Left cardiac atrium (tissue), 4 donors: ENCODE measurements at places on chromosomes 12 and 14.

- no peak for DNase-seq
These were observed 102.0 kb downstream of the HMGA2 start for GRCh38 chr12:65926119-65926908.

DNA sequence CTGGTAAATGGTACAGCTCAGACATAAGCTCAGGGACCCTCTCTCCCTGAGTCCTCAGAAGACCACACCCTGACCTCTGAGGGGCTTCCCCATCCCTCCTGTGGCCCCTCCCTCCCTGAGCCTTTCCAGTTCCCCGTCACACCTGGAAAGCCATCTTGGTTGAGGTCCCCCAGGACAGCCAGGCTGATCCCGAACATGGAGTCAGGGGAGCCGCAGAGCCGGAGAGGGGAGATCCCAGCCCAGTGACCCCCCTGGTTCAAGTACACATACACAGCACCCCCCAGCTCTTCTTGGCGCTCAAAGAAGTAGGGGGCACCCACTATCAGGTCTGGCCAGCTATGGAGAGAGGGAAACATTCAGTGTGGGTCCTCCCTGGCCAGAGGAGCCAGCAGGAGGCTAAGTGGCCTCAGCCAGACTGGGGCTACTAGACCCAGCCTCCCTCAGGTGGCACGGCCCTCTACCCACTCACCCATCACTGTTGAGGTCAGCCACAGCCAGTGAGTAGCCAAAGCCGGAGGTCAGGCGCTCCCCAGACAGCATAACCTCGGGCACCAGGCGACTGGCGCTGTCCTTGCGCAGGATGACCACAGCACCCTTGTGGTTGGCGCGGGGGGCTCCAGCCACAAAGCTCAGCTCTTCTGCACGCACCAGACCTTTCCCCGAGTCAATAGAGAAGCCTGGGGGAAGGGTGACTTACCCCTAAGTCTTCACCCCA is 9.3 kb downstream of the ITGA7 start:
- DNase-seq = no peak

- DNase-seq = no peak
These were observed 415.3 kb downstream of the SOX5 start for GRCh38 chr12:23534196-23534595.

DNA sequence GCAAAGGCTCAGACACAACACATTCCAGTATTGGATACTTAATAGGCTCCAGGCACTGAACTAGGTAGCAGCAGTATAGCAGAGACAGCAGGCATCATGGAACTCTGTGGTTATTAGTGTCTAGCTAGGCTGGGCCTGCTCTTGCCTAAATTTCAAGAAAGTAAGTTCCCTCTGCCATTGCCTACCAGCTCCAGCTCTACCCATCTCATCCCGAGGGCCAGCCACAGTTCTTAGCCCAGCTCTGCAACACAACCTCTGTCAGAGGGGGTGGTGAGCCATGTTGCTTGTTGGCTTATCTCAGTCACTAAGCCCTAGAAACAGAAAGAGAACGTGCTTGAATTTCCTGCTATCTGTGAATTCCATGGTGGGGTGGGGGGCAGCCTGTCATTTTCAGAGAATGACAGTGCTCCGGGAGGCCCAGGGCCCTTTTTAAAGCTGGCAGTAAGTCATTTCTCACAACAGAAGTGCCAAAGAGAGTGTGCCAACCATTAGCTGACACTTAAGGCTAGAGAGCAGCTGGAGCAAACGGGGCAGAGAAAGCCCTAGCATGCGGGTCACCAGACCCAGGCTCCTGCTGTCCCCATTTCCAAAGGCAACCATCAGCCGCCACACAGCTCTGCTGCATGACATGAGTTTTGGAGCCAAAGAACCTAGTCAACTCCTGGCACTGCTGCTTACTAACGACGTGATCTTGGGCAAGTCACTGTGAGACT is 105.9 kb downstream of the PRMT8 start:
- DNase-seq = no peak

DNA sequence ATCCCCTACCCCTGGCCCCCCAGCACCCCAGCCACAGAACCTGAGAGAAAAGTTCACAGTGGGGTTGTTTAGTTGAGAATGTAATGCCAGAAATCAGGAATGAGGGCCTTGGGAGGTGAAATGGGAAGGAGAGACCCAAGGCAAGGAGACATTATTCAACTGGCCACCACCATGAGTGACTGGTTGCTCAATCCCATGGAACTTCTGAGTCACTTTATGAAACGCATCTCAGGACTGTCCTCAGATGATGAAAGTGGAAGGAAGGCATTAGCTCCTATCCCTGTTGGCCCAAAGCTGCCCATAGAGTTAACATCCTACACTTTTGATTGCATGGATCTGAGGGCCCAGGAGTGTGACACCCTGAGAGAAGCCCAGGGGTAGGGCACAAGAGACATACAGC is 25.4 kb upstream of the TCL1A start:
- DNase-seq = no peak

GRCh38 chr12:3282384-3282670 is 205.1 kb downstream of the TSPAN9 start:
- DNase-seq = no peak

DNA sequence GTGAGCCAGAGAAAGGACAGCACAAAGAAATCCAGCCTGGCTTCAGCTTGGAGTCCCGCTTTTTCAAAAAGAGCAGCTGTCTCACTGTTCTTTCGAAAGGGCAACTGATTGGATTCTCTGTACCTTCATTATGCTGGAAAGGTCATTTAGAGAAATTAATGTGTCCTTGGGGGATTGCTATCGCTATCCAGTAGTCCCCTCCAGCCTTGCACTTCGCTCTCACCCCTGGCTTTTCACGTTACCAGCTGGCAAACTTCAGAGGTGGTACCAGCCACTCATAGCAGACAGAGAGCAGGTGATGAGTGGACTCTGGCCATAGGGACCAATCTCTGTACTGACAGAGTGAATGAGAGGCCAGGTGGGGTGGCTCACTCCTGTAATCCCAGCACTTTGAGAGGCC is 11.8 kb upstream of the NUAK1 start:
- DNase-seq = no peak

DNA sequence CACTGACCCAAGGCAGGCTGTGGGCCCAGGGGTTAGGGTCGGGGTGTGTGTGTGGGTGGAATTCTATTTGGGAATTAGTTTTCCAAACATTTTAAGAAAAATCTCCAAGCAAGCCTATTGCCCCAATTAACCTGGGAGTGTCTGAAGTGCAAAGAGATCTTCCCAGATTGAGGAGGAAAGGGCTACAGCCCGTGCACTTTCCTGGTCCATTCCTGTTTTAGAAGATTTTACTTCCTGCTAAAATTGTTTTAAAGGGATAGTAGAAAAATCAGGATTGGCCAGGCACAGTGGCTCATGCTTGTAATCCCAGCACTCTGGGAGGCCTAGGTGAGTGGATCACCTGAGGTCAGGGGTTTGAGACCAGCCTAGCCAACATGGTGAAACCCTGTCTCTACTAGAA is 5.3 kb downstream of the DCTN2 start:
- DNase-seq = no peak

DNA sequence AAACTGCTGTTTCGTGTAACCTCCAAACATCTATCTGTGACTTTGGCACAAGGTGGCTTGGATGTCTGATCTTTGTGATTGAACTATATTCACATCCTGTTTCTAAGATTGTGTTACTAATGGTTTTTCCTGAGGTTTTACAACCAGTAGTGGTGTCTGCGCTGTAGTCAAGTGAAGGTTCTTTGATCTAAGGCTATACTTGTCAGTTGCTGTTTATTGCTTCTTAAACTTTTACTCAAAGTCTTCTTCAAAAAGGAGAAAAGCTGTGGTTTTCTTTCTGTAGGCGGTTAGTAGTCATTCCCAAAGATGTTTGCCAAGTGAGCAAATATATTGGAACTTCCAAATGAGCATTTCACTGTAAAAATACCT is 12.3 kb upstream of the CALM1 start:
- no peak for DNase-seq

GRCh38 chr14:26996246-26996645 is 398.4 kb upstream of the NOVA1 start:
- no peak for DNase-seq

- DNase-seq = no peak
These were observed 4.0 kb downstream of the GOLGA5 start for GRCh38 chr14:92797935-92798653.

- peak; percentile 52 for DNase-seq
These were observed 97.2 kb downstream of the LGMN start for GRCh38 chr14:92651106-92651757.

GRCh38 chr12:5395443-5396271 is 36.3 kb upstream of the NTF3 start:
- no peak for DNase-seq
